Stimulated activated CD4-positive, alpha-beta T cell treated with anti-CD3 and anti-CD28 coated beads, TNF-alpha, amount 100 ng/mL, for 4 hours (primary cell): ENCODE measurements at places on chromosomes 1 and 21.

DNA sequence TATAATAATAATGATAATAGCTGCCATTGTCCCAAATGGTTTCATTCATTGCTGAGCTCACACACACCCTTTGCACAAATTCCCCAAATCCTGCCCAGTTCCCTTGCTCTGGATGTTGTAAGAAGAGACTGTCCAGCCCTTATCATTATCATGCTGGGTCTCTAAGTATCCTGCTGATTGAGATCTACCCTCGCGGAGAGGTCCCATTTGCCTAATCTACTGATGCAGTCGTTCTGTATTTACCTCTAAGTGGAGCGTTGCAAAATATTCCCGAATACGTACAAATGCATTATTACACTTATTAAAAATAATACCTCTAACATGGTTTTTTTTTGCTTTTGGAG is 51.2 kb downstream of the TNFRSF8 start:
- no peak for DNase-seq

DNA sequence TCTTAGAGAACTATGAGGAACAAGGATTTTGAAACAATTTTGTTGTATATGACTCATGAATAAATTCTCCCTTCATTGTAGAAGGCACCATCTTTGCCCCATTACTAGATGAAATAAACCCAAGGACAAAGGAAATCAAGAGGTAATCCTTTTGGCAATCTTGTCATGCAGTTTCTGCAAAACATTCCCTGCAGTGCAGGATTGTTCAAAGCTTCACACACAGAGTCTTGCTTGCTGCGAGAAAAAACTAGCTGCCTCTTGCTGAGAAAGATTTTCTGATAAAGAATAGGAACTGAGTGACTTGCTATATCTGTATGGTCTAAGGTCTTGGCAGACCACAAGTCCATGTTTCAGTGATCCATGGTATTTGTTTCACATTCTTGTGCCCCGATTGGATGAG is 657.4 kb upstream of the ADGRL4 start:
- DNase-seq = no peak

DNA sequence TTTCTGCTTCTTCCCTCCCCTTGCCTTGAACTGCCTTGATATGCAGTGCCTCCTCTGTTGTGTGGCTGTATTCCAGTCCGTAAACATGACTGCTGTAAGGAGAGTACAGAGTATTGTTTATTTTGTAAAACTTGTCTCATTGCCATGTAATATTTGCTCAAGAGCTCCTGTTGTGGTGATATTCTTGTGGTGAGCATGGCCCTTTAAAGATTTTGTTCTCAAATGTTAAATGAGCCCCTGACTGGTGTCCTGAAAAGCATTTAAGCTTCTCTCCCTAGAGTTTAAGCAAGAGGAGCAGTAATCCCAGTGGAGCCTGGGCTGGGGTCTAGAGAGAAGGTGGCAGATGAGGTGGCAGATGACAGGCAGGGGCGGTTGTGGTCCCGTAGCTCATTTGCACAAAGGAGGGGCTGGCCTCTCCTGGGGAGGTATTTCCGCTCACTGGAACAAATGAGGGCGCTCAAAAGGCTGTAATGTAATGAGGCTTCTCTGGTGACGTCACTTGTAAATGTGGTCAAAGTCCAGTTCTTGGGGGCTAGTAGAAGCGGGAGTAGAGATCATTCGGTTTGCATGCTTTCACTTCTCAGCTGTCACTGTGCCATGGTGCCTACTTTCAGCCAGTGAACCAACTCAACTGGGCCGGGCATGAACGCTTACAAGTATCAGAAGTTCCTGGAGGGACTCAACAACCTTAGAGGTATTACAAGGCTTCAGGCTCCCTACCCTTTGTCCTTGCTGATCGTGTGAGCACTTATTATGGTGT is 46.0 kb upstream of the MACF1 start:
- DNase-seq = no peak

DNA sequence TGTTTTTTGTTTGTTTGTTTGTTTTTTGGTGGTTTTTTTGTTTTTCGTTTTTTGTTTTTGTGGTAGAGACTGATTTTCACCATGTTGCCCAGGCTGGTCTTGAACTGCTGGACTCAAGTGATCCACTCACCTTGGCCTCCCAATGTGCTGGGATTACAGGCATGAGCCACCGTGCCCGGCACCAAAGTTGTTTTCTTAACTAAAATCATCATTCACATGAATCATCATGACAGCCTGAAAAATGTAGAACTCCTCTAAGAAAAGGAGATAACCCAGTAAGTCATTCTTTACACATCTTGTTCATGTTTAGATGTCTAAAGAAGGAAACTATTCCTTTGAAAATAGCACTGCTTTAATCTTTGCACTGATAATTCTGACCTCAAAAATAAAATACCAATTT is 37.5 kb downstream of the DISP1 start:
- DNase-seq = no peak

GRCh38 chr1:110626889-110627288 is 20.7 kb upstream of the KCNA2 start:
- DNase-seq = no peak

DNA sequence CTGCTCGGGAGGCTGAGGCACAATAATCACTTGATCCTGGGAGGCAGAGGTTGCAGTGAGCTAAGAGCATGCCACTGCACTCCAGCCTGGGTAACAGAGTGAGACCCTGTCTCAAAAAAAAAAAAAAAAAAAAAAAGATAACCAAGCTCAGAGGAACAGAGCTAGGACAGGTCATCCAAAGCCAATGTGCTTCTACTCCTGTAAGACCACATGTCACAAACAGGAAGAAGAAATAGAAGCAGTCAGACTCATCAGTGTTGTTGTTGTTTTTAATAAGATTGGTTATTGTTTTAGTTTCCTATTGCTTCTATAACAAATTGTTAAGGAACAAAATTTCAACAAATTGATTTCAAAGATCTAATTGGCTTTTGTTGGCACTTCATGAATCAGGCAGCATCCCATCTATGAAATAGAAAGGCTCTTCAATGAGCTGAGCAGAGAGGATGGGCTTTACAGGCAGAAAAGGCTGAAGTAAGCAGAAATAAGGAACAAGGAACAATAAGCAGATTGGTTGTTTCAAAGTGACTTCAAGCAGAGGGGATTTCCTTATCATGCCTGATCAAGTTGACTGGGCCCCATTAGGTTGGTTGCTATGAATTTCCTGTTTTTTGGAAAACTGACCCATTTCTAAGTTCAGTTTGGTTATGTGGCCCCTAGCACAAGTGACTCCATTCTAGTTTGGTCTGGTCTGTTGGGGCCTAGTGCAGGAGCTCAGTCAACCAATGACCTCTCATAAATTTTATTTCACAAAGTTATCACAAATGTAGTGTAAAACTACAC is 6.0 kb upstream of the AKNAD1 start:
- no peak for DNase-seq

DNA sequence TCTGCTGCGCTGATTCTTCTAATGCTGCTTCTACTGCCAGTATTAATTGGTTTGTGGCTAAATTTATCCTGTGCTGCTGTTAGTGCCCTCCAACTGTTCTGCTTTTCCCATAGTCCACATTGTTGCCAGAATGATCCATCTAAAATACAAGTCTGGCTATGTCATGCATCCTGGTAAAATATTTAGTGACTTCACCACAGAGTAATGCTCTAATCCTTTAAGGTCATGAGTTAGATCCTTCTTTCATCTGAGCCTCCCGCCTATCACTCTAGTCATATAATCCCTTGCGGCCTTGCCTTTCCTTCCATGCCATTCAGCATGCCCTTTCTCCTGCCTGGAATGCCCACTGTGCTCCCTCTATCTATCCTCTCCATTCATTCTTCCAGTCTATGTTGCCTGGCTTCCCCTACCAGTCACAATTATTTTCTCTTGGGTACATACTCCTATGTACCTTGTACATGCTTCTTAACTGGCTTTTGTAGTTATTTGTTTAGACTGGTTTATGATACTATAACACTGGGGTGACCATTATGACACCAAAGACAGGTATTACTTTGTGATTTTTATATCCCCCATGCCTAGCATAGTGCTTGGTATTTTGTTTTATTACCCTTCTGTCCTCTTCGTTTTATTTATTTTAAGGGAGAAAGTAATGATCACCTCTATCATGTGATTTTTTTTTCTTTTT is 144.0 kb downstream of the MAGI3 start:
- no peak for DNase-seq

GRCh38 chr21:28752131-28752530 is 240.5 kb downstream of the LTN1 start:
- DNase-seq = no peak

GRCh38 chr1:9643351-9644256 is 7.9 kb upstream of the PIK3CD start:
- no peak for DNase-seq

DNA sequence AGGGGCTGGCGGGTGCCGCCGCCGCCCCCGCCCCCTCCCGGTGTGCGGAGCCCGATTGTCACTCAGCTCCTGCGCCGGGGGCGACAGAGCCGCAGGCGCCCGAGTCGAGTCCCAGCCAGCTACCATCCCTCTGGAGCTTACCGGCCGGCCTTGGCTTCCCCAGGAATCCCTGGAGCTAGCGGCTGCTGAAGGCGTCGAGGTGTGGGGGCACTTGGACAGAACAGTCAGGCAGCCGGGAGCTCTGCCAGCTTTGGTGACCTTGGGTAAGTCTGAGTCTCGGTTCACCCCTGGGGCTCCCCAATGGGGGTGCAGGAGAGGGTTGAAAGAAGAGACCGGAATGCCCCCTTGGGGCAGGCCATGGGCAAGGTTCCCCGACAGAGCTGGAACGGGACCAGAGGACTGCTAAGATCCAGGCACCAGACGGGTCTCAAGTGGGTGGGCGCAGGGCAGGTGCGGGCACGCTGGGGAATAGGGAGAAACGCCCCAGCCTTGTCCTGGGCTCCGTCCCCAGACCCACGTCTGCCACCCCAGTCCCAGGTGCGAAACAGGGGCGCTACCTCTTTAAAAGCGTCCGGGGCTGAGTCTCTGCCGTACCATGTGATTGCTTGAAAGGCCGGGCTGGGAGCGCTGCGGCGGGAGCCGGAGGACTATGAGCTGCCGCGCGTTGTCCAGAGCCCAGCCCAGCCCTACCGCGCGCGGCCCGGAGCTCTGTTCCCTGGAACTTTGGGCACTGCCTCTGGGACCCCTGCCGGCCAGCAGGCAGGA is at the start of gene ADORA1:
Gene ADORA1, plus strand, starts transcription at position 61 of the 765 bp plus-strand sequence. CDS start 1,116 bp downstream, outside the sequence.
- DNase-seq = no peak

DNA sequence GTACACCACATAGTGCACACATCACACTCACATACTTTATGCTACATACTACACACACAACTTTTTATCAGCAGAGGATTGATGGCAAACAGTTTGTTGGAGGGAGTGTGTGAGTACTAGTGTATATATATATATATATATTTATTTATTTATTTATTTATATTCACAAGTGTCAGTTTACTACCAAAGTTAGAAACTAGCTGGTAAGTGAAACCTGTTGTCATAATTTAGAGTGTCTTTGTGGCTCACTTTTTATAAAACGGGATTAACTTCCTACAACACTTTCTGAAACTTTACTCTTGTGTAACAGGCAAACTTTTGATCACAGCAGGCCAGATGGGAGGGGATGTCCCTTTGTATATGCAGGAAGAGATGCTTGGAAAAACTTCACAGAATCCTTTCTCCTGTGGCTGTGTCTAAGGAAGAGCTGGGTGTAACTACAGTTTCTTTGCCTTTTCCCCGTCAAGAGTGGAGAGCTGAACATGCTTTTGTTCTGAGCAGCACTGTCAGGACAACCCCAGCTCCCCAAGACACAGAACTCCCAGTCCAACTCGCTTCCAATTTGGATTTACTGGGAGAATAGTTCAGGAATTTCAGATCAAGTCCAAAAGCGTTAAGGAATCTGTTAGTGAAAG is 1.9 kb upstream of the SAMD13 start:
- no peak for DNase-seq

DNA sequence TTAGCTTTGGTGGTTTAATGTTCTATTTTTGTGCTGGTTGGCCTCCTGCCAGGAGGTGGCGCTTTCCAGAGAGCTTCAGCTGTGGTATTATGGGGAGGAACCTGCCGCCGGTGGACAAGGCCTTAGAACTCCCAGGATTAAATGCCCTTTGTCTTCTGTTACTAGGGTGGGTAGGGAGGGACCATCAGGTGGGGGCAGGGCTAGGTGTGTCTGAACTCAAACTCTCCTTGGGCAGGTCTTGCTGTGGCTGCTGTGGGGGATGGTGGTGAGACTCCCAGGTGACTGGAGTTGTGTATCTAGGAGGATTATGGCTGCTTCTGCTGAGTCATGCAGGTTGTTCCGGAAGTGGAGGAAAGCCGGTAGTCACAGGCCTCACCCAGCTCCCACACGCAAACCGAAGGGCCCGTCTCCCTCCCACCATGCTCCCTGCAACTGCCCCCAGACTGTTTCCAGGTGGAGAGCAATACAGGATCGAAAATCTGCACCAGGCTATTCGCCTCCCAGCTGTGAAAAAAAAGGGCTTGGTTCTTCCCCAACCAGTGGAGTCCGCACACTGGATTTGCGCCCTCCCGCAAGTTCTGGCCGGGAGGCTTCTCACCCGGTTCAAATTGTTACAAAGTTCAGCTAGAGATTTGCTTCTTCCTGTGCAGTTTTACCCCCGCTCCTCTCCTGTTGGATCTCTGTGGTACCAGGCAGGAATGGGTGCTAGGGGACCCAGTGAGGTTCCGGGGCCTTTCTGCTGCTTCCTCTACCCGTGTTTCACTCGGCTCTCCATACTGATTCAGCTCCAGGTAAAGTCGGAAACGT is 220.5 kb downstream of the CENPF start:
- DNase-seq = no peak

GRCh38 chr1:229753764-229754551 is 127.9 kb downstream of the URB2 start:
- DNase-seq = no peak

DNA sequence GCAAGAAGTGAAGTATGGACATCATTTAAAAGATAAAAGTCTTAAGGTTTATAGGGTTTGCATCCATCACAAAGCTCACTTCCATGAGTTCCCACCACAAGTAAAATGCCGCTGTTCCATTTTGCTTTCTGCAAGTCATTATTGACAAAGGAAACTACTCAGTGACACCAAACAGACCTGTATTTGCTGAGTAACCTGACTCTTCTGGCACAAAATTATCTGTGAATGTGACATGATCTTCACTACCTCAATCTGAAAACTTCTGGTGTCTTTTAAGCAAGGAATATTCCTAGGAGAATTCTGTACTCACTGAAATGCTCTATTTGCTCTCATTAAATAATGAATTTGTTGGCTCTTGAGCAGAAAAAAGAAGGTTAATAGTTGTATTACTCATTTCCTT is 1077.4 kb upstream of the ADGRL4 start:
- DNase-seq = no peak

DNA sequence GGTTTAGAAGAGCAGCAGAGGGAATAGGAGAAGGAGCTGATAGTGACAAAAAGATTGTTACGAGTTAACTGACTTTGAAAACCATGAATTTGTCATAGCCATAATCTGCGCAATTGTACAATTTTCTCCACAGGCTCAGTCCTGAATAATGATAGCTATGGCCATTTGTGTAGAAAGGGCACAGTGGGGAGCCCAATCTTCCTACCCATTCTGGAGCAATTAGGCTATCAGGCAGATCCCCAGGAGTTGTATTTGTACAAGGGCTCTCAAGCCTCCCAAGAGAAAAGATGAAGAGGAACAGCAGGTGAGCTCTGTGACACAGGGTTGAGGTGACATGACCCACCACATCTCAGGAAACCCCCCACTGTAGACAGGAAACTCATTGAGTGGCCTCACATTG is 42.1 kb upstream of the SAMD13 start:
- no peak for DNase-seq
